ENCODE measurements at places on chromosomes 4 and X. TPM values are rescaled to one million over a fixed set of nuclear protein-coding genes. Genes with fewer than 3 reads are reported as not detected.

STBD1 gene
- total RNA-seq, result 6.7 TPM

MAGEH1 gene
- 37.2 TPM for total RNA-seq

EXOC1L gene
- not detected for total RNA-seq

TLR3 gene
- total RNA-seq, result 0.54 TPM

TCEAL7 gene
- 17.1 TPM for total RNA-seq

GRPR gene
- total RNA-seq, result not detected

PLXNB3 gene
- 12.5 TPM for total RNA-seq

PKD2 gene
- total RNA-seq, result 125 TPM

PAGE2B gene
- total RNA-seq, result not detected

HPF1 gene
- total RNA-seq, result 21.8 TPM

MAGEA8 gene
- not detected for total RNA-seq

SEC24D gene
- 166 TPM for total RNA-seq

ARL13A gene
- not detected for total RNA-seq

LANCL3 gene
- total RNA-seq, result not detected

CHST7 gene
- total RNA-seq, result 27.8 TPM

NHS gene
- 5.6 TPM for total RNA-seq

WDR45 gene
- 78.5 TPM for total RNA-seq

PIR gene
- 0.76 TPM for total RNA-seq

XK gene
- total RNA-seq, result not detected

RAB9B gene
- total RNA-seq, result 0.89 TPM

FATE1 gene
- not detected for total RNA-seq

GPM6B gene
- 0.65 TPM for total RNA-seq

YY2 gene
- 0.38 TPM for total RNA-seq

OTUD6A gene
- total RNA-seq, result not detected
